ENCODE measurements at places on chromosomes 16 and 17.

GRCh38 chr16:69847643-69848042, 85.5 kb downstream of the WWP2 start:
- no peak for DNase-seq
- H3K36me3 ChIP-seq = peaks cover 6% of the 10 kb centered on the region
- H3K4me1 ChIP-seq = peaks cover 16% of the 10 kb centered on the region
- no peak overlapping the region for H3K27ac ChIP-seq
- H3K4me3 ChIP-seq = no peak overlapping the region
- no peaks in the 10 kb centered on the region for H3K27me3 ChIP-seq

- H3K27ac ChIP-seq = peak overlapping the region; percentile 96
- no peaks in the 10 kb centered on the region for H3K27me3 ChIP-seq
- no peaks in the 10 kb centered on the region for H3K36me3 ChIP-seq
- DNase-seq = no peak
These were observed 559 bp downstream of the MVD start for GRCh38 chr16:88662222-88662842.

DNA sequence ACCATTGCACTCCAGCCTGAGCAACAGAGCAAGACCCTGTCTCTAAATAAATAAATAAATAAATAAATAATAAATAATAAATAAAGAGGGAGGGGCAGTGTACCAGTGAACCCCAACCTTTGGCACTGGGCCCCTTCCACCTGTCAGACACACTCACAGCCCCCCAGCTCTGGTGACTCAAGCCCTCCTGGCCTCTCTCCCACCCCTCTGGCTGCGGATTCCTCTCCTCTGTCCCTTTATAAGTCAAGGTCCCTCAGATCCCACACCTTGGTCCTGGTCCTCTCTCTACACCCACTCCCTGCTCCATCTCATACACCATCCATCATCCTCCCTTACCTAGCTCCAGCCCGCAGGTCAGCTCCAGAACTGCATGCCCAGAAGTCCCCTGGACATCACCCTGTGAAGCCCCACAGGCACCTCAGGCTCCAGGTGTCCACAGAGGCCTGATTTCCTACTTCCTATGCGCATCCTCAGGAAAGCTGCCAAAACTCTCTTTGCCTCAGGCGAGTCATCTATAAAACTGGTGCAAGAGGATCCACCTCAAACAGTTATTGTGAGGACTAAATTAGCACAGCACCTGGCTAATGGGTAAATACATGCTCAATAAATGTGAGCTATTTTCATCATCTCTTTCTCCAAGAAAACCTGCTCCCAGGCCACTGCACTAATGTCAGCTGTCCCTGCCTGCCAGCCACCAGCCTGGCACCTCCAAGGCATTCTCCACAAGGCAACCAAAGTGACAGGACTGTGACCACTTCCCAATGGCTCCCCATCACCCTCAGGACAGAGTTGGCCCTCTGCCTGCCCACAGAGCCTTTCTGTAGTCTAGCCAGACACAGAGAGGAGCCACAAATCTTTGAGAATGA, 46.8 kb downstream of the BEAN1 start:
- peaks cover 6% of the 10 kb centered on the region for H3K4me1 ChIP-seq
- H3K36me3 ChIP-seq = no peaks in the 10 kb centered on the region
- DNase-seq = no peak
- no peak overlapping the region for H3K27ac ChIP-seq
- H3K27me3 ChIP-seq = no peaks in the 10 kb centered on the region
- no peak overlapping the region for H3K4me3 ChIP-seq

GRCh38 chr17:45818699-45819098, 26.0 kb upstream of the SPPL2C start:
- H3K4me1 ChIP-seq = peaks cover 5% of the 10 kb centered on the region
- no peaks in the 10 kb centered on the region for H3K36me3 ChIP-seq
- no peaks in the 10 kb centered on the region for H3K27me3 ChIP-seq

- no peak overlapping the region for H3K4me3 ChIP-seq
- no peak for DNase-seq
- H3K27me3 ChIP-seq = no peaks in the 10 kb centered on the region
- H3K4me1 ChIP-seq = no peaks in the 10 kb centered on the region
These were observed 42.6 kb downstream of the CFAP20 start for GRCh38 chr16:58086381-58087208.
